HEK293T (cell line): ENCODE measurements at places on chromosomes 6 and 20.

DNA sequence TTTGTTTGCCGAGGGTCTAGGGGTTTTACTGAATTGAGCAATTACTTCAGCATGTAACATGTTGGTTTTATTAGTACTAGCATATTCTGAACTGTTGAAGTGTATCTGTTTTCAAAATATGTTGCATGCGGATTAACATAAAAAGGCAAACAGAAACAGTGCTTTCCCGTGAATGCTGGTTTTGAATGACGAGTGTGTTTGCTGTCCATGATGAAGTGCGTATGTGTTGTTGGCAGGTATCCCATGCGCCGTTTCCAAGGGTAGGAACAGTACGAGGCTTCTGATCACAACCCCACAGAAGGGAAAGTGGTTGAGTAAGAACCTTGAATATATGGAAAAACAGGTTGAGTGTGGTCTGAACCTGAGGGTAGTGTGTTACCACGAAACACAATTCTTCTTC is 232.9 kb downstream of the SAMD5 start:
- no peak for DNase-seq

DNA sequence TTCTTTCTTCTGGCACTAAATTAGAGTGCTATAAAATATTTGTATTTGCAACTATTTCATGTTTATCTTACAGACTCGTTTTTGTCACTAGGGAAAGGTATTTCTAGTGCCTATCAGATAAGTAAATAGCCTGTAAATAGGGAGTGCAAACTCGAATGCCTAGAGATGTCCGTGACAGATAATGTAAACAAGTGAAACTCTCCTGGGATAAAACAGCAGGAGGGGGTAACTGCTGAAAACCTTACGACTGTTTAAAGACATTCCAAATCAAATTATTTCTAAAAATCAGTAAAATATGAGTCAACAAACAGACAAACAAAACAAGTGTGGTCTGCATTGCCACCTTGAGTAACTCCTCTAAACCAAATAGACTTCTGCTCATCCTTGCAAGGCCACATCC is 932.1 kb downstream of the EYS start:
- no peak for DNase-seq

DNA sequence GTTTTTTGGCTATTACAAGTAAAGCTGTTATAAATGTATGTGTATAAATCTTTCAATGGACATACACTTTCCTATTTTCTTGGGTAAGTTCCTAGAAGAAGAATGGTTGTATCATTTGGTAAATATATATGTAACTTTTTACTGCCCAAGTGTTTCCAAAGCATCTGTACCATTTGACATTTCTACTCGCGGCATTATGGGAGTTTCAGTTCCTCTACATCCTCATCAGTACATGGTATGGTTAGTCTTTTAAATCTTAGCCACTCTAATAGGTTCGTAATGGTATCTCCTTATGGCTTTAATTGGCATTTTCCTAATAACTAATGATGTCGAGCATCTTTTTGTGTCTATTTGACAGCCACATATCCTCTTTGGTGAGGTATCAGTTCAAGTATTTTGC is 12.9 kb downstream of the SNPH start:
- no peak for DNase-seq

DNA sequence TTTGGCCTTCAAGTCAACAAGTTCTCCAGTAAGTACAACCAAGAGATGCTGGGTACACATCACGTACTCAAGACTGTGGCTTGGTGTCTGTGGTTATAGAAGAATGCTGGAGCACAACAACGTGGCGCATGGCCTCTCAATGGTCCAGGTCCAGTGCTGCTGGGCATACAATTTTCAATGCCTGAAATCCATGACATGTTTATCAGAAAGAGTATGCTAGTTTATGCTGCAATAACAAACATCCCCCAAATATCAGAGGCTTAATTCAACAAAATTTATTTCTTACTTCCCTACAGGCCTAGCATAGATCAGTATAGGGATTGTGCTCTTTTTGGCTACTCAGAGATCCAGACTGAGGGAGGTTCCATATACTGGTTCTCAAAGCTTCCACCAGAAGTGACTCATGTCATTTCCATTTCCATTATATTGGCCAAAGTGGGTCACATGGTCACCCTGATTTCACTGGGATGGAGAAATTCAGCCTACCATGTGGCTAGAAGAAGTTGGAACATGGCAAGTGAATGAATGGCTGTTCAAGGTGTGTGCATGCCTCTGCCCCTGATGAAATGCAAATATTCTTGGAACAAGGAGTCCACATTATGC is 33.3 kb upstream of the KIF16B start:
- DNase-seq = no peak

DNA sequence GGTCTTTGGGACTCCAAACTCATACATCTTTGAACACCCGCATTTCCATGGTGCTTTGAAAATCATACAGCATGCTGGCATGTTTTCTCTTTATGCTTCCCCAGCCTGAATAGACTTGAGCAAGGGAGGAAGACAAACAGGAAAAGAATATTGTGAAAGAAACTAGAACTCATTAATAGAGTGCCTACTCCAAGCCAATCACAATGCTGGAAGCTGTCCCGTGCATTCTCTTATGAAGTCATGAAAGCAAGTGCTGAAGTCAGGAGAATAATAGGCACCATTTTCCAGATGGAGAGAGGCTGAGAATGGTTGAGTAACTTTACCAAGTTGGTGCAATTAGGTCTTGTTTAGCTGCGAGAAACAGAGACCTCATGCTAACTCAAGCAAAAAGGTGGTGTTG is 102.5 kb upstream of the PTPRT start:
- DNase-seq = no peak

DNA sequence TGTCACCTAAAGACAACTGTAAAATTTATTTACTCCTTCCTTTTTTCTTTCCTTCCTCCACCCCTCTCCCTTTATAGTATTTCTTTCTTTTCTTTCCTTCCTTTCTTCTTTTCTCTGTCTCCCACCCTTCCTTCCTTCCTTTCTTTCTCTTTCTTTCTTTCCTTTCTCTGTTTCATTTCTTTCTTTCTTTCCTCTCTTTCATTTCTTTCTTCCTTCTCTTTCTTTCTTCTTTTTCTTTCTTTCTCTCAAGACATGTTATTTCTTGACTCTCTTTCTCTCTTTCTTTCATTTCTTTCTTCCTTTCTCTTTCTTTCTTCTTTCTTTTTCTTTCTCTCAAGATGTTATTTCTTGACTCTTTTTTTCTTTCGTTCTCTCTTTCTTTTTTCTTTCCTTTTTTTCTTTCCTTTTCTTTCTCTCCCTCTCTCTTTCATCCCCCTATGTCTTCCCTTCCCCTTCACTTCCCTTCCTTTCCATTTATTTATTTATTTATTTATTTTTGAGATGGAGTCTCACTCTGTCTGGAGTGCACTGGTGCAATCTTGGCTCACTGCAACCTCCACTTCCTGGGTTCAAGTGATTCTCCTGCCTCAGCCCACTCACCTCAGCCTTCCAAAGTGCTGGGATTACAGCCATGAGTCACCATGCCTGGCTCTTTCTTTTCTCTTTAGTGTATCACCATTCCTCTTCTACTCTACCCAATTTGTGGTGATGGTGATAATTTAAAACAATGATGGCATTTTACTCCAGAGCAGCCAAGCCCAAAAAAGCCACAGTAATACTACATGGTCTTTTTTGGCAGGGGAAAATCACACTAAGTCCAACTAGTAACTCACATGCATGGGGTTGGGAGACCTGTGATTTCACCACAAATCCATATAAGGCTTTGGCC is 188.2 kb downstream of the ADGRG6 start:
- no peak for DNase-seq

GRCh38 chr20:9928955-9929354 is 90.1 kb upstream of the PAK5 start:
- DNase-seq = no peak

DNA sequence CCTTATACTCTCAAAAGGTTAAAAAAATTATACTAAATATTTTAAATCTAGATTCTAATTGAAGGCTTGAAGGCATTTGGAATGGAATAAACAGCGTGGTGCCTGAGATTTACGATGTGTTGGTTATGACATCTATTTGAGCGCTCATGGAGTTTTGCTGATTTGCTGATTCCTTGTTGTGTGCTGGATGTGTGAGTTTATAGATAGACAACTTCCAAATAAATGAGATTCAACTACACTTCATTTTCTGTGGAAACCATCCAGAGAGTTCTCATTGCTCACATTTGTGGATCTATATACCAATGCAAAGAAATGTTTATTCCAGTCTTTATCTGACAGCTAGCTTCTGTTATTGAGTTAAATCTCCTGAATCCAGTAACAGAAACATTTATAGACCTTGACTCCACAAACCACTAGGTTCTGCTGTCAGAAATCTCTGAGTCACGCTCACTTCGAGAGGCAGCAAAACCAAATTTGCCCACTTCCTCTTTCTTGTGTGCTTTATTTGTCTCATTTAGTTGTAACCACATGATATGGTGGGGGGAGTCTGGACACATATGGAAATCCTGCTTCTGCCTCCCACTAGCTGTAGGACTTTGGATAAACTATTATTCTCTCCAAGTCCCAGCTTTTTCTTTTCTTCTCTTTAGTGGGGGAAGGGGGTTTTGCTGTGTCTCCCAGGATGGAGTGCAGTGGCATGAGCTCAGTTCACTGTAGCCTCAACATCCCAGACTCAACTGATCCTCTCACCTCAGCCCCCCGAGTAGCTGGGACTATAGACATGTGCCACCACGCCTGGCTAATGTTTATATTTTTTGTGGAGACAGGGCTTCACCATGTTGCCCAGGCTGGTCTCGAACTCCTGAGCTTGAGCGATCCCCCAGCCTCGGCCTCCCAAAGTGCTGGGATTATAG is 54.5 kb downstream of the IPCEF1 start:
- no peak for DNase-seq

GRCh38 chr20:51678026-51678697 is 90.0 kb downstream of the ATP9A start:
- no peak for DNase-seq

DNA sequence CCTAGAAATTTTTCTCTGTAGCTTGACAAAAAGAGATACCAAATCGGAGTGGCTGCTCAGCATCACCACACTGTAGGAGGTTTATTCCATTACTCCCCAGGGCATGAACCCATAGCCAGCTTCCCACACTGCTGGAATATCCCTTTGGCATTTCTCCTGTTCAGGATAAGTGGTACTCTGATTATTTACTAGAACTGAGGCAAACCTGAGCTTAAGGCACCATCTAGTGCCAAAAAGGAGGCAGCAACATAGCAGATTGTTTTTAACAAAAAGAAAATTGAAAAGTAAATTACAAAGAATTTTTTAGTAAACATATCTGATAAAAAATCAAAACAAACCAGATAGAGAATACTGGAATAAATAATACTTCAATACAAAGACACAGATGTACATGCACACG is 181.7 kb downstream of the WDR27 start:
- DNase-seq = no peak

DNA sequence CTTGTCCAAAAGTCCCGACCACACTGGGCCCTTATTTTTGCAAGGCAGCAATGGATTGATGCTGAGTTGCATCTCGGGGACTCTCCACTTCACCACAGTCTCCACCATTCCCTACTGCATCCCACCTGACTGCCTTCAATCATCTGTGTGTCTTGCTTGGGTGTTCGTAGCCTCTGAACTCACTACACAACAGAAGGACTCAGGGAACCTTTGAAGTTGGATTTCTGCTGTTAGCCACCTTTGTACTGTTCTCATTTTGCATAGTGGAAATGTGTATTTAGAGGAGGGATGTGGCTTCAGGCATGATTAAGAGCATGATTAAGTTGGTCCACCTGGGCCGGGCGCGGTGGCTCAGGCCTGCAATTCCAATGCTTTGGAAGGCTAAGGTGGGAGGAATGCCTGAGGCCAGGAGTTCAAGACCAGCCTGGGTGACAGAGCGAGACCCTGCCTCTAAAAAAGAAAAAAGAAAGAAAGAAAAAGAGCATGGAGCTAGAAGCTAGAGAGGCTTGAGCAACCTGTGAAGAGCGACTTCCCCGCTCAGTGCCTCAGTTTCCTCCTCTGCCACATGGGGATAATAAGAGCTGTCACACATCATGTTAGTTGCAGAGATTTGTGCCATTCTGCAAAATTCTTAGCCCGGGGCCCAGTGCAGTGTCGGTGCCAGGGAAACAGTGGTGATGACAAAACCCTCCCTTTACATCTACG is 121.3 kb upstream of the PTPN1 start:
- DNase-seq = no peak

DNA sequence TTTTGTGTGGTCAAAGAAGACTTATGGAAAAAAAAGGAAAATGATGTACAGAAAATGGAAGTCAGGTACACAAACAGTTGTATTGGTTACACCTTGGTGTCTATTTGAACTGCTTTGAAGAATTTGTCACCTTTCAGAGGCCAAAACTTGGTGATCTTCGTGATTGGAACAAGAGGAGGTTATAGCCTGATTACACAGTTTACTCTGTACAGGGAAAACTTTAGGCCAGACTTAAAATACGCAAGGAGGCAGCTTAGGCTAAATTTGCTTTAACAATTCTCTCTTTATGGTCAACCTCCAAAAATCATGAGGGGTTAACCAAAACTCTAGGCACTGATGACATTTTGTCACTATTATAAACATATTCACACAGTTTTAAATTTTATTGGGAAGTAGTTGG is 353.7 kb downstream of the PRKN start:
- no peak for DNase-seq

DNA sequence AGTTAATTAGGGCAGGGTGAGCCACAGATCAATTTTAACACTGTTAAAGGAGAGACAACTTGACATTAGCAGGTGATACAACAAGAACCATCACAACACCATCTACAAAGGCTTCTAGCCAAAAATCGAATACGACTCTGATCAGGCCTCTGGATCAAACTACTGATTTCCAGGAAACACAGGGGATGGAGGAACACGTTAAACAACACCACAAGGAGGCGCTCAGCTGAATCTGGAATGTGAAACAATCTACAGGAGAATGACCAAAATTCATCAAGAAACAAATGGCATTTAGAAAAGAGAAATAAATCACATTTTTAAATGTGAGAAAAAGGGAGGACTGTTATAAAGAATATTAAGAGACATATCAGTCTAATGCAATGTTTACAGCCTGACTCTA is 13.5 kb upstream of the MAFB start:
- no peak for DNase-seq

DNA sequence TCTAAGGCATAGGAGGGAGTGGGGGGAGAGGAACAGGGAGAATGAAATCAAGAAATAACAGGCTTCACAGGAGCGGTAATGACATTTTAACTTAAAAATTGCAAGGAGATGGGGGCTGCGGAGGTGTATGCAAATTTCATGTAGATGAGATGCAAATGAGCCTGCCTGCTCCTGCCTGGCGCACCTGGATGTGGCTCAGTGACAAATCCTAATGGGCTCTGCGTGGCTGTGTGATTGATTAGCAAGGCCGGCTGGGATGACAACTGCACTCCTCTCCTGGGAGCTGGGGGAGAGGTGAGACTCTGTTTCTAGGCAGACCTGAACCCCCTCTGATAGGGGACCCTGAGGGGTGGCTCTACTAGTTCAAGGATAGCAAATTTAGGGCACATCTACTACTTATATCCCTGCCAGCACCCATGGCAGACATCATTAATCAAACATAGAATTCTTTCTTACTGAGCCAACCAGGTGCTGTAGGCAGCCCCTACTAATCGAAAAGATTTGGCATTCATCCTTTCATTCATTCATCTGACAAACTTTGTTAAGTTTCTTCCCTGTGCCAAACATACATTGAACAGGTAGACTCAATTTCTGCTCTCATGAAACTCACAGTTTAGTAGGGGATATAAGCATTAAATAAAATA is 38.4 kb upstream of the TGM2 start:
- DNase-seq = no peak
